ENCODE measurements at places on chromosomes 1 and 21.
A peak's percentile ranks its signal among the peaks of the same experiment; 100 is the strongest.

GRCh38 chr1:88454781-88455180 is 229.3 kb upstream of the PKN2 start:
- DNase-seq, result no peak

- no peak for DNase-seq
Measured at GRCh38 chr1:178869119-178869697, 1.7 kb downstream of the ANGPTL1 start.

- DNase-seq, result no peak
Measured at GRCh38 chr1:20087668-20088067, 17.7 kb downstream of the PLA2G5 start.

DNA sequence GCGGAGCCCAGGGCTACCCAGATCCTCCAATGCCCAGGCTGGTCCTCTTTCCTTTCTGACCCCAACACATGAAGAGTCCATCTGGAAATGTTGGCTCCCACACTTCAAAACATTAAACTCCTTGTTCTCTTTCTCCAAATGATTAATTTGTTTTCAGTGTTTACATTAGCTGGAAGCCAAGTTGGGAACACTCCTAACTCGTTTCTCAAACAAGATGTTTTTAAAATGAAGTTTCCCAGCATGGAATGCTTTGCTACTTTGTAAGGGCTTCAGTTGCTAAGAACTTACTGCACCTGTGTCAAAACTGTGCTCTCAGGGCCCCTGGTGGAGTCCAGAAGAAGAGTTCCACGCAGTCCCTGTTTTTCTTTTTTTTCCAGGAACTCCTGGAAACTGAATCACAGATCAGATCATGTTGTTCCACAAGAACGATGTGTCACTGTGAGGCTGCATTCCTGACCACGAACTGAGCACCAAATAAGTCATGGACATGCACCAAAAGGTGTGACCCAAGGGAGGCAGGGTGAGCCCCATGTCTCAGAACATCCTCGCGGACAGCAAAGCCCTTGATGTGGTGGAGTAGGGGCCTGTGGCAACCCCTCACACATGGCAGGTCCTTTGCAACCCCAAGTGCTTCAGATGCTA is 257.3 kb downstream of the KCNJ6 start:
- DNase-seq, result no peak

DNA sequence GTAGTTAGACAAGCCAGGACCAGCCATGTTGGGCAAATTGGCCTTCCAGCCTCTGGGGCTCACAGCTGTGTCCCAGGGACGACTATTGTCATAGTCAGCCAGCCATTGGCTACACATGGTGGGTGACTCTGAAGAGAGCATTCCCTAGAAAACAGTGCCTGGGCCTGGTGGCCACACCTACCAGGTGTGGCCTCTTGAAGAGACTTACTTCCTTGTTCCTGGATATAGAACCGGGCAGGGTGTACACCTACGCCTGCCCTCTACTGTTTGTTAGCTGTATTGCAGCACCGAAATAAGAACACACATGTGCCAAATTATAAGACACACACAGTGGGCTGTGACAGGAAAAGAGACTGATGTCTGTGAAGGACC is 134.6 kb upstream of the ARHGEF16 start:
- peak; percentile 33 for DNase-seq

DNA sequence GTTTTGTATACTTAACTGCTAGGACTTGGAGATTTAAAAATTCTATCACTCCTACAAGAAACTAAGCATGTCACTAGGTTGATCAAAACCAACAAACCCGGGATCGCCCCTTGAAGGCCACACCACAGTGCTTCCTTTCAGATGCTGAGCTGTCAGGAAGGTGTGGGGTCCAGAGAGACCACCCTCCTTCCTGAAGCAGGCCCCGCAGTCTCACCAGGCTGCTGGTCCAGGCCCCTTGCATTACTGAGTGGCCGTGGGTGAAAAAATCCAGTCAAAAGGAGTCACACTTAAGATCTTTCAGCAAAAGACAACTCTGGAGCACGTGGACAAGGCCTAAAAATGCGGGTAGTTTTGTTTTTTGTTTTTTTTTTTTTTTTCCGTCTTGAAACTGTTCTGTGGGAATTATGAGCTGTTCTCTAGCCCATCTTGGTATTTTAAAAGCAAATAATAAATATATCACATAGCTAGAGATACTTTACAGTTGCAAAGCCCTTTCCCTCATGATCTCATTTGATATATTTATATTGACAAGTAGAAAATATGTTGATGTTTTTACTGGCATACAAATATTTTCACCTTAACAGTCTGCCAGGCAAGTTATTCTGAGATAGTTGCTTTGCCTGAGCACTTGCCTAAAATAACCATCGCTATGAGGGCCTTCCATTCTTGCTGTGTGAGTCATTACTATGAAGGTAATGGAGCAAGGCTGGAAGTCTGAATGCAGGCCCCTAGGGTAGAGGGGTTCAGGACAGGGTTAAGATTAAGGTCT is 73.1 kb upstream of the EDEM3 start:
- no peak for DNase-seq

GRCh38 chr21:35428937-35429336 is 379.8 kb upstream of the RUNX1 start:
- no peak for DNase-seq

DNA sequence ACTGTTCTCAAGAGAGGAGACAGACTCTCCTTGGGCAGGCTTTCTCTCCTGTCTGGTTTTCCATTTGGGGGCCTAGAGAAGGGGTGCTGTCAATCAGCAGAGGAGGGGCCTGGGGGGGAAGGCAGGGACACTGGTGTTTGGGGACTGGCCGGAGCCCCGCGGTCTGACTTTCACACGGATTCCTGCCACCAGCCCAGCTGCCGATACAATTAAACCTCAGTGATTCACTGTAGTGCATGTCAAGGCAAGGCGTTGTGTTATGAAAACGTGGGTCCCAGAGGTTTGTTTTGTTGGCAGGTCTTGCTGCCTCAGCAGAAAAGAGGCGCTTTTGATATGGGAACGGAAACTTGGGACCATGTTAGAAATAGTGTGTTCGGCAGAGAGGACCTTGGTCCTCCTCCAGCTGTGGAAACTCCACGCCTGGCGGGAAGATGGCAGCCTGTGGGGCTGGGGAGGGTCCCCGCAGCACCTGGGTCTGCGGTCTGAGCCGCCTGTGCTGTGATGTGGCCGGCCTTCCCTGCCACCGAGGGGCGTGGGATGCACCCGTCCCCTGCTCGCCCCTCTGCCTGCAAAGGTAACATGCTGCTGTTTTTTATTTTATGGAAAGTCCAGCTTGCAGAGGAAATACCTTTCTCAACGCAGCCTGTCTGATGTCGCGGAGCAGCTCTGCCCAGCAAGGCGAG is 47.6 kb downstream of the SPSB1 start:
- no peak for DNase-seq

- DNase-seq, result no peak
Measured at GRCh38 chr1:62336995-62337705, 17.9 kb upstream of the KANK4 start.

DNA sequence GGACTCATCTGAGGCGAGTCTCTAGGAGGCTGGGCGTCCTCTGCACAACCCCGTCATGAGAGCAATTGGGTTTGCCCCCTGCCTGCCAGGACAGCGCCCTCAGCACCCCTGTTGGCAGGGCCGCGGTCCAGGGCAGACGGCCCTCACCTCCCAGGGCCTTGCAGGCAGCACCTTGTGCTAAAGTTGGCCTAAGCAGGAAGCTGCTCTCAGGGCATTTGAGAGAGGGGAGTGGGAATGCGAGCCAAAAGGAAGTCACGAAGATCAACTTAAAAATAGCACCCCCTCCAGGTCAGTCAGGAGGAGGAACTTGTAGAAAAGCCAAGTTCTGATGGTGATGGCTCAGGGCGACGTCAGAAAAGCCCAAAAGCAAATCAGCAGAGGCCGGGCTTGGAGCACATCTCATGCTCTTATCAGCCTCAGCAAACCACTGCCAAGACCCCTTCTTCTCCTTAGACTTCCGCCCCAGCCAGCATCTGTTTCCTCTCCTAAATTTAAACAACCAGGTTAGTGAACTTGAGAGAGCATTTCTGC is 12.6 kb upstream of the ADORA3 start:
- no peak for DNase-seq

DNA sequence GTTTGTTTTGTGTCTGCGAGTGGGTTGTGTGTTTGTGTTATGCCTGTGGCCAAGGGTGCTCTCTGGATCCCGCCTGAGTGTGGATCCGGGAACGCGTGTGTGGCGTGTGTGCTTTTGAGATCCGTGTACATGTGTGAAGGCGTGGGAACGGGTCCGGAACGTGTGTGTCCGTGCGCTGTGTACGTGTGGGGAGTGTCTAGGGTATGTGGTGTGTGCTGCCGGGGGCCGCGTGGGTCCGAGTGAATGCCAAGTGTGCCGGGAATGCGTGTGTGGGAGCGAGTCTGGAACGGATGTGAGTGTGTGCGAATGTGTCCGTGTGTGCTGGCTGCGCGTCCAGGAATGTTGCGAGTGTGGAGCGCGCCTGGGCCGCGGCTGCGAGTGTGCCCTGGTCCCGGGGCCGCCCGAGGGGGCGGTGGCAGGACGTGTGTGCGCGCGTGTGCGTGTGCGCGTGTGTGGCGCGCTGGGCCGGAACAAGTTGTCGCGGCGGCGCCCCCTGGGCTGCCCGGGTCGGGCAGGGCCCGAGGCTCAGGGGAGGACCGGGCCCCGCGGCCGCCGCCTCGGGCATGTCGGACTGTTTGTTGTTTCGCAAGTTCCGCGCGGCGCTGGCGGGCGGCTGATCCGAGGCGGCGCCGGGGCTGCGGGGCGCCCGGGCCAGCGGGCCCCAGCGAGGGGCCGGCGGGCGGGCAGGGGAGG is 953 bp downstream of the PTPRU start:
- no peak for DNase-seq

GRCh38 chr1:13823126-13823880 is 123.3 kb downstream of the PRDM2 start:
- no peak for DNase-seq

- DNase-seq, result no peak
Measured at GRCh38 chr1:201633297-201633696, 94.4 kb downstream of the NAV1 start.

All from NCI-H1092 treated with DMSO at 0.1 percent for 48 hours (cell line).